ENCODE measurements at places on chromosomes 12 and 14.

- peak within 1 kb of the TSS; percentile 91 for H3K4me3 ChIP-seq
- peak within 1 kb of the TSS; percentile 100 for H3K27ac ChIP-seq
- peaks cover 64% of the 10 kb centered on the region for H3K4me1 ChIP-seq
- peaks cover 24% of the 10 kb centered on the region for H3K36me3 ChIP-seq
These were observed at the start of gene GAPDH for GRCh38 chr12:6533923-6534694. GAPDH (plus strand) TSS chr12:6534517; CDS start chr12:6534833, 316 bp downstream.

DNA sequence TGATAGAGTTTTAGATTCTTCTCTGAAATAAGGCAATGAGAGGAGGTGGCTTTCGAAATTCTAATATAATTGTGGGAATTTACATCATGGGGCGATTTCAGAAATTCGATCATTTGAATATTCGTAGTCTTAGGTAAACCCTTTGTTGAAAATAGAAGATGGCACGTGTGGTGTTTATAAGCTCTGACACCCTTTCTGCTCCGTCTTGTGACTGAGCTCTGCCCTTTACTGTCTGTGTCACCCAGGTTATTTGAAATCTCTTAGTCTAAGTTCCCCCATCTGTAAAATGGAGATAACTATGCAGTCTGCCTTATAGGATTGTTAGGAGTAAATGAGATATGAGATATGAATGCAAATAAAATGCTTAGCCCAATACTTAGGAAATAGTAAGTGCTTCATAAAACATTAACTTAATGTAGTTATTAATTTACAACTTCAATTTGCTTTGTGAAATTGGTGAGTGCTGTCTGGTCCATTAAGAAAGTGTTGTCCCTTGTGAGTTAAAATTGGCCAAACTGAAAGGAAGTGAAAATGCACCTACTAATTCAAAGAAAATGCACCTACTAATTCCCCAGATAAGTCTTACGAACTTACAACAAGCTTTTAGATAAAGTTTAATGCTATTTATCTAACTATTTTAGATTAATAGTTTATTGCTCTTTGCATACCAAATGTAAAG lies 1.5 kb downstream of the BMAL2 start:
- H3K27me3 ChIP-seq = peaks cover 57% of the 10 kb centered on the region
- no peak overlapping the region for H3K27ac ChIP-seq
- H3K36me3 ChIP-seq = no peaks in the 10 kb centered on the region
- H3K4me1 ChIP-seq = peaks cover 30% of the 10 kb centered on the region
- peak overlapping the region; percentile 93 for H3K4me3 ChIP-seq
- DNase-seq = no peak

GRCh38 chr12:72540811-72541210 lies 268.6 kb downstream of the TRHDE start:
- no peak for DNase-seq
- peaks cover 2% of the 10 kb centered on the region for H3K27me3 ChIP-seq
- no peak overlapping the region for H3K4me3 ChIP-seq
- H3K36me3 ChIP-seq = no peaks in the 10 kb centered on the region

DNA sequence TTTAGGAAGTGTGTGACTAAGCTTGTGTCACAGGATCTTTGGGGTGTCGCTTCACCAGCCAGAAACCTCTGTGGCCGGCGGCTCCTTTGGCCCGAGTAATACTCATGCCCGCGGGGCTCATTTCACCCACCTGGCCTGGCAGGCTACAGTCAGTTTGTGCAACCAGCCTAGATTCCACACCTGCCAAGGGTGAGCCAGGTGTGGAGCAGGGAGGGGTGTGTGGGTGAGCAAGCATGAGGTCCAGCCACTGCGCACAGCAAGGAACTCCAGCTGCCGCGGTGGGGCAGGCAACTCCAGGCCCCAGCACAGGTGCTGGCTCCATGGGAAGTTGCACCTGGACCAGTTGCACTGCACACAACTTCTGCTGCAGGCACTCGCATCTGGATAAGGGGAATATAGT lies 462.3 kb upstream of the LRFN5 start:
- no peak overlapping the region for H3K27ac ChIP-seq
- no peak overlapping the region for H3K4me3 ChIP-seq
- H3K36me3 ChIP-seq = peaks cover 7% of the 10 kb centered on the region
- no peak for DNase-seq

- no peaks in the 10 kb centered on the region for H3K4me1 ChIP-seq
- H3K4me3 ChIP-seq = no peak overlapping the region
- H3K27ac ChIP-seq = no peak overlapping the region
- peaks cover 80% of the 10 kb centered on the region for H3K27me3 ChIP-seq
- no peaks in the 10 kb centered on the region for H3K36me3 ChIP-seq
- no peak for DNase-seq
These were observed 7.3 kb upstream of the GALNT9 start for GRCh38 chr12:132336451-132337413.

DNA sequence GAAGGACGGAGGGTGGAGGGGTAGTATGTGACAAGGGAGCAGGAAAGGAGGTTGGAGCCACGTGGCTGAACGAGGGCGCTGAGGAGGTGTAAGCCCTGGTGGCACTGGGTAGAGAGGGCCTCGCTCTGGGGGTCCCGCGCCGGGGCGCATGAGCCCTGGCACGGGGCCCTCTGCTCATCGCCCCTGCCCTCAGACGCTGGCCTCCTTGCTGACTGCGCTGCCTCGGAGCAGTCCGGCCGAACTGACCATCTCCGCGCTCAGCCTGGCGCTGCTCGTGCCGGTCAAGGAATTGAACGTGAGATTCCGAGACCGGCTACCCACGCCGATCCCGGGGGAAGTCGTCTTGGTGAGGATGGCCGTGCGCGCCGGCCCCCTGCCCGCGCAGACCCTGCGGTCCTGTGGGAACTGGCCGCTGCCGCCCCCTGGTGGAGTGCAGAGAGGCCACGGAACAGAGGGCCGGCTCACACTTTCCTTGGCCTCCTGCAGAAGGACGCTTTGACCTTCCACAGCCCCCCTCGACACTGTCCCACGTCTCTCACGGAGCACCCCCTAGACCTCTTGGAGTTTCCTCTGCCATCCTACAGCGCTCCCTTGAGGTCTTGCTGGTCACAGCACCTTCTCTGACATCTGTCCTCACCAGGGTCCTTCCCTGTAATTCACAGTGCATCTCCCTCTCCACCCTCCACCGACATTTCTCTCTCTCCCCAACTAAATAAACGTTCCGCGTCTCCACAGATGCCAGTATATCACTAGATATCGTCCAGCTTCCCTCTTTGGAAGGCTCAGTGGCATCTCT lies 10.5 kb downstream of the ARHGEF25 start:
- H3K4me3 ChIP-seq = peak overlapping the region; percentile 65
- H3K27ac ChIP-seq = no peak overlapping the region
- H3K36me3 ChIP-seq = peaks cover 25% of the 10 kb centered on the region
- peaks cover 14% of the 10 kb centered on the region for H3K4me1 ChIP-seq
- DNase-seq = peak; percentile 67
- peaks cover 99% of the 10 kb centered on the region for H3K27me3 ChIP-seq

- no peak for DNase-seq
- no peak overlapping the region for H3K27ac ChIP-seq
- H3K4me1 ChIP-seq = no peaks in the 10 kb centered on the region
- no peaks in the 10 kb centered on the region for H3K27me3 ChIP-seq
- no peak overlapping the region for H3K4me3 ChIP-seq
These were observed 120.1 kb downstream of the MDGA2 start for GRCh38 chr14:47555333-47555732.

- H3K4me1 ChIP-seq = no peaks in the 10 kb centered on the region
- no peak for DNase-seq
- no peak overlapping the region for H3K27ac ChIP-seq
- no peaks in the 10 kb centered on the region for H3K27me3 ChIP-seq
These were observed 17.2 kb upstream of the CDK2AP1 start for GRCh38 chr12:123288751-123289346.

DNA sequence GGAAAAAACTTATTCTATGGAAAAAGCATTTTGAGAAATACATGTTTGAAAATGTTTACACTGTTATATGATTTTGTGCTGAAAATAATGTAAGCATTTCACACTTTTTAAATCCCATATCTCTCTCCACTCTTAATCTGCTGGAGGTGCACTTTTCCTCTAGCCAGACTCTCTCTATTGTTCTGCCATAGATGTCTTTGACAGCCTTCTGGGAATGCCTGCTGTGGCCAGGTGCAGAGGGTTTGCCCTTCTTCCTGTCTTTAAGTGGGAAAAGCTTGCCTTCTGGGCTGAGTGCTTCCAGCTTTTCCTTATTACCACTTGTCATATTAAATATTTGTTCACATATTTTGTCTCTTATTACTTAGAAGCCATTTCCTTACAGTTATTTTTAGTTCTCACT lies 60.1 kb upstream of the PPM1H start:
- peaks cover 8% of the 10 kb centered on the region for H3K36me3 ChIP-seq
- H3K4me1 ChIP-seq = peaks cover 17% of the 10 kb centered on the region
- H3K4me3 ChIP-seq = no peak overlapping the region
- H3K27ac ChIP-seq = no peak overlapping the region

DNA sequence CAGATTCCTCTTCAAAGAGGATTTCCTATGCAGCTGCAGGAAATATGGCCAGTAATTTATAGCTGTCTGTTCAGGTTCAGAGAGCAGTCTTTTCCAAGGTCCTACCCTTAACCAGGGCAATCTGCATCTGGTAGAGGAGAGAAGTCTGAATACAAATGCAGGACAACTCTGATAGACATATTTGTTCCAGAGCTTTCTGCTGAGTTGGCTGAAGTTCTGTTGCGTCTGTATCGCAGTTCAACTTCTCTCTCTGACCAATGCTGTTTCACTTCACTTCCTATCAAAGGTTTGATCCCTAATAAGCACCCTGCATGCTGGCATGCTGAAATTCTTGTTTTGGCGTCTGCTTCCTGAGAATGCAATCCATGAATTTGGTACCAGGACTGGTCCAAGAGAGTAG lies 14.0 kb upstream of the CCDC91 start:
- peaks cover 8% of the 10 kb centered on the region for H3K4me1 ChIP-seq
- DNase-seq = no peak
- H3K4me3 ChIP-seq = no peak overlapping the region
- no peaks in the 10 kb centered on the region for H3K27me3 ChIP-seq
- no peak overlapping the region for H3K27ac ChIP-seq
- peaks cover 3% of the 10 kb centered on the region for H3K36me3 ChIP-seq

DNA sequence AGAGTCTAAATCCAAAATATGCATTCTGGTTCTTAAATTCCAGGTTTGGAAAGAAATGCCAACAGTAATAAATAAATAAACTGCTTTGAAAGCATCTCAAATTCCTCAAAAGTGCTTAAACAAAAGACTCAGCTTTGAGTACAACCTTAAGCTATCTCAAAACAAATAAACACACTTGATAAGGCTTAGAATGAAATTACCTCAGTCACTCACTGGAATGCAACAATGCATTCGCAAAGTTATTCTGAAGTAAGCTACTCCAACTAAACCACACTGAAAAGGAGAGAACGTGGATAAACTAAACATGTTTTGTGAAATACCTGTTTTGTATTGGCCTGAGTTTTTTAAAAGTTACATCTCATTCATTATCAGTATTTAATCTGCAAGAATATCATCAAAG lies 1.2 kb downstream of the SPTSSA start:
- H3K4me1 ChIP-seq = peaks cover 18% of the 10 kb centered on the region
- peak overlapping the region; percentile 73 for H3K4me3 ChIP-seq
- H3K36me3 ChIP-seq = peaks cover 3% of the 10 kb centered on the region
- H3K27ac ChIP-seq = peak overlapping the region; percentile 90

DNA sequence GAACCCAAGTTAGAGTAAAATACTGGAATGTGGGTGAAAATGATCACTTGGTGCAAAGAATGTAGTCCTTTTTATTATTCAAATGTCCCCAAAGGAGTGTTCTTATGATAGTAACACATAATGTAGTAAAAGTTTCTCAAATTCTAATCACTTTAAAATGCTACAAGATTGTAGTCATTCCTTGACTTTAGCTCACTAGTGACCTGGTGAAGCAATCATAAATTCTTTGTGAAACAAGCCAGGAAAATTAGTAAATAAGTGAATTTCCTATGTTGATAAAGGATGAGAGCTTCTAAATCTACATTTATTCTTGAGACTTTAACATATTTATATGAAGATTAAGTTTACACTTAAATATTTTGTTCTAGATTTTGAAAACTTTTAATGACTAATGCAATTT lies 30.7 kb upstream of the SLC17A8 start:
- no peak for DNase-seq
- no peak overlapping the region for H3K4me3 ChIP-seq
- H3K27me3 ChIP-seq = no peaks in the 10 kb centered on the region
- H3K4me1 ChIP-seq = no peaks in the 10 kb centered on the region
- no peak overlapping the region for H3K27ac ChIP-seq
- H3K36me3 ChIP-seq = peaks cover 26% of the 10 kb centered on the region

GRCh38 chr12:53427905-53428594 lies 4.4 kb downstream of the AMHR2 start:
- peaks cover 26% of the 10 kb centered on the region for H3K4me1 ChIP-seq
- no peaks in the 10 kb centered on the region for H3K36me3 ChIP-seq
- H3K27me3 ChIP-seq = no peaks in the 10 kb centered on the region
- H3K27ac ChIP-seq = no peak overlapping the region
- no peak for DNase-seq

DNA sequence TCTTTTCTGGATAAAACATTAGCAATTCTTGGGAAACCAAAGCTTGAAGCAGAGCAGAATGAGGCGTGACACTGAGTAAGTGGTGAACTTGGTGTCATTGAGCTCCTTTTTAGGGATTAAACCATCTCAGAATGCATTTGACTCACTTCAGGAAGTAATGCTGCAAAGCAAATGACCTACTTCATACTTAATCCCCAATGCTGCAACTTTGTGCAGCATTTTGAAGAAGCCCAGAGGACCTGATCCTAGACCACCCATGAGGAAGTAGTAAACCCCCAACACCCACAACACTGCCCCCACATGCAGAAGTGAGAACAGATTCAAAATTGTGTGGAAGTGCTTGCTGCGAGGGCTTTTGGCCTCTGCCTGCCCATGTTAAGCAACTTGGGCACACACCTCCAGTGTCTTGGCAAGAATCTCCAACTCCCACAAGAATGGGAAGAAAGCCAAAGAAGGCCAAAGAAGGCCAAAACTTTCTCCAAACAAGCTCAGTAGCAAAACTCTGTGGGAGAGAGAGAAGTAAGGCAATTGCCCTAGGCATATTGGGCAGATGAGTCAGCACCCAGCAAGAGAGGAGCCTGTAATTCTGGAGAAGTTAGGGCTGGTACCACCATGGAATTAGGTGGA lies 69.2 kb upstream of the ETV6 start:
- H3K27me3 ChIP-seq = peaks cover 1% of the 10 kb centered on the region
- no peak overlapping the region for H3K27ac ChIP-seq
- DNase-seq = no peak
- H3K36me3 ChIP-seq = no peaks in the 10 kb centered on the region
- no peaks in the 10 kb centered on the region for H3K4me1 ChIP-seq

DNA sequence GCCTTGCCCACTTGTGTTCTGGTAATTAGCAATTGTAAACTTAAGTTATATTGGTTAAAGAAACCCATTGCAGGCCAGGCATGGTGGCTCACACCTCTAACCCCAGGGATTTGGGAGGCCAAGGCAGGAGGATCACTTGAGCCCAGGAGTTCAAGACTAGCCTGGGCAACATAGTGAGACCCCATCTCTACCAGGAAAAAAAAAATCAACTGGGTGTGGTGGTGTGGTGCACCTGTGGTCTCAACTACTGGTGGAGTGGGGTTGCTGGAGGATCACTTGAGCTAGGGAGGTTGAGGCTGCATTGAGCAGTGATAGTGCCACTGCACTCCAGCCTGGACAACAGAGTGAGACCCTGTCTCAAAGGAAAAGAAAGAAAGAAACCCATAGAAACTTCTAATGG lies 13.7 kb downstream of the YY1 start:
- H3K36me3 ChIP-seq = peaks cover 5% of the 10 kb centered on the region
- H3K27ac ChIP-seq = peak overlapping the region; percentile 16
- peaks cover 3% of the 10 kb centered on the region for H3K4me1 ChIP-seq
- no peak for DNase-seq

Measured in mesothelial cell of epicardium (in vitro differentiated cells).